Right atrium auricular region (tissue), 2 donors: ENCODE measurements at places on chromosomes 16 and 17. TPM values are rescaled to one million over a fixed set of nuclear protein-coding genes. Genes with fewer than 3 reads are reported as not detected.

Gene RPTOR
- 19.9 TPM for total RNA-seq

DNA sequence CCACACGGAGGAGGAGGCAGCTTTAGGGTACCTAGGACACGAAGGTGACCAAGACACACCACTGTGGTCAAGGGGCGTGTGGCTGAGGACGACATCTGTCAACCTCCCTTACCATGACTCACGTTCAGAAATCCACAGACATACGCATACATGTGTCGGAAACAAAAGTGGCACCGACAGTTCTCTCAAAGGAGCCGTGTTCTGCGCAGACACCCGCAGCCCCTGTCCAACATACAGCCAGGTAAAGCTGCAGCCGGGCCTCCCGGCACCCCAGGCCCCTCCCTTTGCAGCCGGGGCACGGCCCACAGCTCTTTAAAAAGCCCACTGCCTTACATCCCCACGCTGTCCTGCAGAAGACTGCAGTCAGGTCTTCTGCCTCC is 40.5 kb upstream of the KLHDC4 start:
- no peak for DNase-seq

GRCh38 chr17:4944554-4945175 is 3.7 kb downstream of the PFN1 start:
- DNase-seq = no peak

DNA sequence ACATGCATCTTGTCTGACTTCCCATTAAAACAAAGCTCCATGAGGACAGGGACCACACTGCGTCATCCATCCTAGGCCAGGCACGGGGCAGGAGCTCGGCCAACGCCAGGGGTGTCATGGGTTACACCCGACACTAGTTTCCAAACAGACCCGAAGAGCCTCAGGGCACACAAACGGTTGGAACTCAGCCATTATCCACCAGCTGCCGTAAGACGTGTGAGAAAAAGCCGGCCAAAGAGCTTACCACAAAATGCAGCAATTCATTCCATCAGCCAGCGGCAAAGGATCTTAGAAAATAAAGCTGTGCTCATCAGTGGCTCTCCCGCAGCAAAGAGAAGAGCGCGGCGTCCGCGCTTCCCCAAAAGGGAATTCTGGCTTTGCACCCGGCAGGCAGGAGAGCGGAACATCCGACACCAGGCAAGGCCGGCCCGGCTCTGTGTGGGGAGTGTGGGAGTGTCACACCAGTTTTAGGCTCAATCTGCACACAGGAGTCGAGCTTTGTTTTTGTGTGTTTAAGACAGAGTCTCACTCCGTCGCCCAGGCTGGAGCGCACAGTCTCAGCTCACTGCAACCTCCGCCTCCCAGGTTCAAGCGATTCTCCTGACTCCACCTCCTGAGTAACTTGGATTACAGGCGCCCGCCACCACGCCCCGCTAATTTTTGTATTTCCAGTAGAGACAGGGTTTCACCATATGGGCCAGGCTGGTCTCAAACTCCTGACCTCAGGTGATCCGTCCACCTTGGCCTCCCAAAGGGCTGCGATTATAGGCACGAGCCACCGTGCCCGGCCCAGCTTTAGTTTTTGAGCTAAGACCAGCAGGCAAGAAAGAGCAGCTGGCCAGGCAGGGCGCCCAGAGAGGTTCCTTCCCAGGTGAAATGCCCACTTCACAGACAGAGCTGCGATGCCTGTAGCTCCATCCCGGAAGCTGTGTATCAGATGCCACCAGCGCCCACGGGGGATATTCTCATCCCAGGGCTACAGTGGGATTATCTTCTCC is 1.5 kb downstream of the SLC38A8 start:
- DNase-seq = no peak

GRCh38 chr17:31570951-31571892 is 179.7 kb downstream of the RAB11FIP4 start:
- DNase-seq = peak; percentile 94

Gene MMP2
- total RNA-seq = 136 TPM

DNA sequence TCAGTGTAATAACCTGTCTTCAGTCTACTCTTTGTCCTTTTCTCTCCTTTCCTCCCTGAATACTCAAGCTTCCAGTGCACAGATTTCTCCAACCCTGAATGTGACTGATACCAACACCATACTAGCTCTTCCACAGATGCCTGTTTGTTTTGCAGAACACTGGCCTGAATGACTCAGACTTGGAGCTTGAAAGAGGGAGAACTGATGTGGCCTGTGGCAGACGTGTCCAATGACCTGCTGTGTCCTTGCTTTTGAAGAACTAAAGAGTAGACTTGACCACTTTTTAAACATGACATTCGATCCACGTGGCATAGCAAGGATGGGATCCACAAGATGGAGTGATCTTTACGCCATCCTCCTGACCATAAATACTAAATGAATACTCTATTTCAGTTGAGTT is 361.0 kb downstream of the WWOX start:
- DNase-seq = no peak

Gene WDR59
- total RNA-seq = 18.0 TPM

GRCh38 chr16:79573884-79574283 is 26.7 kb downstream of the MAF start:
- no peak for DNase-seq

GRCh38 chr16:6913566-6913965 is 419.1 kb upstream of the RBFOX1 start:
- DNase-seq = no peak

GRCh38 chr17:73800893-73801292 is 156.6 kb upstream of the SDK2 start:
- no peak for DNase-seq

- no peak for DNase-seq
Measured at GRCh38 chr16:50272687-50273381, 6.5 kb downstream of the ADCY7 start.

Gene TELO2
- 11.3 TPM for total RNA-seq

- DNase-seq = no peak
Measured at GRCh38 chr17:41812381-41813151, at the start of gene FKBP10. Gene FKBP10 (plus strand): TSS chr17:41813004. CDS start chr17:41813035, 31 bp downstream.

GRCh38 chr17:75832652-75833400 is 11.4 kb downstream of the UNC13D start:
- no peak for DNase-seq

DNA sequence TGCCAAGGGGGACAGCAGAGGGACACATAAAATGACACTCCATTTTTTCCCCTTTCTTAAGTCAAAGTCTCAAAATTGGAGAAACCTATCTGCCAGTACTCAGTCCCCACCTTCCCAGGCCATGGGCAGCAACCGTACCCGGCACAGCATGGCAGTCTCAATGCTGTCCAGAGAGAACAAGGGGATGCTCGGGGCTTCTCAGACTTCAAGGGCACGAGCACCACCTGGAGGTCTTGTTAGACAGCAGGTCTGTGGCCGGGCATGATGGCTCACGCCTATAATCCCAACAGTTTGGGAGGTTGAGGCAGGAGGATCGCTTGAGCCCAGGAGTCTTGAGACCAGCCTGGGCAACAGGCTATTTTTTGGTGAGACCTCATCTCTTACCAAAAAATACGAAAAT is 3.2 kb downstream of the DNAH17 start:
- DNase-seq = no peak

Gene HBM
- total RNA-seq = 1.2 TPM

DNA sequence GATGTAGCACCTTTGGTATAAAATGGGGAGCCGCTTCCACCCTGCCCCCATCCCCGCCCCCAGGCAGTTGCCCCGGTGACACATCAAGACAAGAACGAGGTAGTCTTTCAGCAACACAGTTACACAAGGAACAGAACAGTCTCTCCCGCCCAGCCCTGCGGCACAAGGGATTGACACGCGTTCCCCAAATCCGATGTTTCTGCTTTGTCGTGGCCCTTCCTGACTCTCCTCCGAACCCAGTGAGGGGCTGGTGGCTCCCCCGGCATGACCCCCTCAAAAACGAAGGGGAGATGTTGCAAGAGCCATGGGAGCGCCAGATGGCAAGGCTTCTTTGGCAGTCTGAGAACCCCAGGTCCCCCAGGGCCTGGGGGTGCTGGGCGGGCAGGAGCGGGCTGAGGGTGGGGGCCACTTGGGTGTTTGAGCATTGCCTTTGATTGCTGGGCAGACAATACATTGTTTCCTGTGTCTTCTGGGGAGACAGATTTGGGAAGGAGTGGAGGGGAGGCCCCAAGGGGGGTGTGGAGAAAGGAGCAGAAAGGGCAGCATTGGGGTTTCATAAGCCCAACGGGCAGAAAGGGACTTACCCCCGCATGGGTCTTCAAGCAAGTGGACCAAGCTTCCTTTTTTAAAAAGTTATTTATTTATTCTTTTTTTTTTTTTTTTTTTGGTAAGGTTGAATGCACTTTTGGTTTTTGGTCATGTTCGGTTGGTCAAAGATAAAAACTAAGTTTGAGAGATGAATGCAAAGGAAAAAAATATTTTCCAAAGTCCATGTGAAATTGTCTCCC is 16.6 kb downstream of the COL1A1 start:
- peak; percentile 87 for DNase-seq

DNA sequence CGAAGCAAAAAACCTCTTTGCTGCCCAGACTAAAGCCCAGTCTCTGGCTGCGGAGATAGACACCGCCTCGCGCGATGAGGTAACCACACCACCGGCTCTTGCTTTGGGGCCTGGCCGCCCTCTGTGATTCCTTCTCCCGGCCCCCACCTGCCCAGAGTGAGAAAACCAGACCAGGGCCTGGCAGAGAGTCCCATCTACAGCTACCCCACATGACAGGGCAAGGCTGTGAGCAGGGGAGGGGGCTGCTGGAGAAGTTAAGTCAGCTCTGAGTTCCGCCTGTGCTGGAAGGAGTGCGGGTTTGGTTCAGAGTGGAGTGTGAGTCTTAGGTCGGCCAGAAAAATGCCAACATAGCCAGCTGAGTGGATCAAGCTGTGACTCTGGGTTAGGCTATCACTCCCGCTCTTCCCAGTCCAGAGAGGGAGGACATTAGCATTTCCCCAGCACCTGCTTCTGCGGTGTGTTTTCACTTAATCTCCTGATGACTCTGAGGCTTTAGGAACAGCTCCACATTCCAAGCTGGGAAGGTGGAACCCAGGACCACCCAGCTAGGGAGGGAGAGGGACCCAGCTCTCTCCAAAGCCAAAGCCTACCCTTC is 139.0 kb downstream of the RAB11FIP4 start:
- no peak for DNase-seq

DNA sequence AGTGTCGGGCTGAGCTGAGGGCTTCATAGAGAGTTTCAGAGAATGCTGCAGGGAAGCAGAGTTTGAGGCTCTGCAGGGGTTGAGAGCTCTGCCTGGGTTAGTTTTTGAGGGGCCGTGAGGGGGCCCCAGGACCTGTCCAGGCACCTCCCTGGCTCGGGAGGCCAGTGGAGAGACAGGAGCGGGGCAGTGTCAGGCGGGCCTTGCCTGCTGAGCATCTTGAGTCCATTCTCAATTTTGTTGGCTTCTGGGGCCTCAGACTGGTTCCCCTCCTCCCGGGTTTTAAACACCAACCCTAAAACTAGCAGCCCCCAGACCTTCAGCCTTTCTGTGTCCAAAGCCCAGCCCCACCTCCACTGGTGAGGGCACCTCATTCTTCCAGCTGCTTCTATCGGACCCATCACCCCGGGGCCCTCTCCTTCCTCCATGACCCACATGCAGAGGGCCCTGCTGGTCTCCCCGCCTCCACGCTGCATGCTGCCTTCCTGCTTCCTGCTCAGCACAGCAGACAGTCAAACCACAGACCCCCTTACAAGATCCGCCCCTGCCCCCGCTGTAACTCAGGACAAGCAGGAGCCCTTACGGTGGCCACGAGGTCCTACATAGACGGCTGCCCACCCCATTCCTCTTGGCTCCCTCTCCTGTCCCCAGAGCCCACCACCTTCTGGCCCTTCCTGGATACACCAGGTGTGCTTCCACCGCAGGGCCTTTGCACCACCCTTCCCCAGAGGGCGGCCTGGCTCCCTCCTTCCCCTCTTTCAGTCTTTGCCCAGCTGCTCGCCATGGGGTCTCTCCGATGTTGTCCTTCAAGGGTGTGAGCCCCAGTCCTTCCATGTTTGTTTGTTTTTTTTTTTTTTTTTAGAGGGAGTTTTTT is 3.8 kb downstream of the RNF213 start:
- no peak for DNase-seq

Gene KCNJ18
- total RNA-seq = not detected

DNA sequence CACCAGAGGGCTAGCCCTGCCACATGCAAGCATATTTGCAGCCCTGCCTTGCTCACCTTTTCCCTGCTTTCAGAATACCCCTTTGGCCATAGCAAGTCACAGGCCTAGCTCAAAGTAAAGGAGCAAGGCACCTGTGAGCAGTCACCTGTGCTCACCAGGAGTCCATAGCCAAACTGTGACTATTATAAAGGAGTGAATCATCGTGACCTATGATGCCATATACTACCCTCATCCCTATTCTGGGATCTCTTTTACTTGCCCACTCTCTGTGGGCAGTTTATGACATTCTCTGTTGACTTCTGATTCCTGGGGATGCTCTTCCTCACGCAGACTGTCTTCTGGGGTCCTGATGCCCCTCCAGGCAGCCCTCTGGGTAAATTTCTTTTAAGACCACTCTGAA is 200.5 kb upstream of the NLRP1 start:
- no peak for DNase-seq

GRCh38 chr17:48559840-48560817 is 15.2 kb upstream of the HOXB2 start:
- DNase-seq = no peak

DNA sequence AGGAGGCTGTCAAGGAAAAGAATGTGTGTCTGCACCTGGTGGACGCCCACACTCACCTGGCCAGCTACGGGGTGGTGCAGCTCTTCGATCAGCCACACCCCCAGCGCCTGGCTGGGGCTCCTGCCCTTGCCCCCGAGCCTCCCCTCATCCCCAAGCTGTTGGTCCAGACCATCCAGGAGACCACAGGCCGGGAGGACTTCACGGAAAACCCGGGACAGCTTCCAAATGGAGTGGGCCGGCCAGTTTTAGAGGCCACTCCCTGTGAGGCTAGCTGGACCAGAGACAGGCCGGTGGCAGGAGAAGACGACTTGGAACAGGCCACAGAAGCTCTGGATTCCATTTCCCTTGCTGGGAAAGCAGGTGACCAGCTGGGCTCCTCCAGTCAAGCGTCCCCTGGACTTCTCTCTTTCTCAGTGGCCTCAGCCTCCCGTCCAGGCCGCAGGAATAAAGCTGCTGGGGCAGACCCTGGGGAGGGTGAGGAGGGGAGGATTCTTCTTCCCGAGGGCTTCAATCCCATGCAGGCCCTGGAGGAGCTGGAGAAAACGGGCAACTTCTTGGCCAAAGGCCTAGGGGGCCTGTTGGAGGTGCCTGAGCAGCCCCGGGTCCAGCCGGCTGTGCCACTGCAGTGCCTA is 2.2 kb downstream of the WDR81 start:
- no peak for DNase-seq
